Left ventricle myocardium inferior (tissue), 1 donor: ENCODE measurements at places on chromosomes 6 and 20. TPM values are rescaled to one million over a fixed set of nuclear protein-coding genes. Genes with fewer than 3 reads are reported as not detected.
A peak's percentile ranks its signal among the peaks of the same experiment; 100 is the strongest.

- H3K27me3 ChIP-seq: no peaks in the 10 kb centered on the region
- peak overlapping the region; percentile 93 for H3K27ac ChIP-seq
- peaks cover 42% of the 10 kb centered on the region for H3K4me1 ChIP-seq
- peak overlapping the region; percentile 74 for H3K4me3 ChIP-seq
- peaks cover 14% of the 10 kb centered on the region for H3K36me3 ChIP-seq
Observed at GRCh38 chr20:35619196-35620095, 3.8 kb downstream of the SPAG4 start.

DNA sequence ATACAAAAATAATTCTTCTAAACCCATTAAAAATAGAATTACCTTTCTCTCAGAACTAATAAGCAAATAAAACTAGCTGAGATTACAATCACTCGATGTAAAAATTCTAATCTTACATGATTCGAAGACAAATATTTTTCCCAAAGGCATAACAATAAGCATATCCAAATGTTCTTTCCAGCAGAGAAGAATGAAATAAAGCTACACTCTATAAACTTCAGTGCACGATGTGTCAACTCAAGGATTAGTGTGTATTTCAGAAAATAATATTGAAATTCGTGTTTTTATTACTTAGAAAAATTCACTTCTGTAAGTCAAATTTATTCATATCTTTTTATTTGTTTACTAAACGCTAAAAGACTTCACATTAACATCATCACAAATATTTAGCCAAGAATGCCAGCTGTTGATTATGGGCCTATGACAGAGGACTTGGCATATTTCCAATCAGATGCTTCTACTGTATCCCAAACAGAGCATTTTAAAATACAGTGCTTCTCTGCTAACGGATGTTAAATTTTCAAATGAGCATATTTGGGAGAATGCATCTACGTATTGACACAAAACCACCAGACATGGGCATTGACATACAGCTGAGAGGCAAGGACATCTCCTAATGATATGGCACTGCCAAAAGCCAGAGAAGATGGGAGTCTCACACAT is 54.7 kb upstream of the PDE7B start:
- no peak overlapping the region for H3K27ac ChIP-seq
- no peaks in the 10 kb centered on the region for H3K27me3 ChIP-seq
- H3K36me3 ChIP-seq: no peaks in the 10 kb centered on the region
- no peaks in the 10 kb centered on the region for H3K4me1 ChIP-seq

DNA sequence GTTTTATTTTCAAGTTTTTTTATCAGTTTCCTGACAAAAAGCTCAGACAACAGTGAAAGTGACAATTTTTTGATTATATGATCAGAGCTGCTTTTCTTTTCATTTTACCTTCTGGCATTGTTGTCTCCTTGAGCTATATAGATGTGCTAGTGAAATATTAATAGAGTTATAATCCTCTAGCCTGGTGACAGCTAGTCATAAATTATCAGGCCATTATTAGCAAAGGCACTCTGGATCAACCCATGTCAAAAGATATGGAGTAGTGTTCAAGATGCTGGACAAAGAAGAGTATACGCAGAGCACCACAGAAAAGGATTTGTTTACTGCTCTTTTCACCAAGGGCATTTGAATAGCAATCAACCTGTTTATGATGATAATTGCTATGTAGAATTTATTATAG is 1230.1 kb downstream of the HACE1 start:
- H3K4me3 ChIP-seq: no peak overlapping the region
- H3K27me3 ChIP-seq: no peaks in the 10 kb centered on the region
- H3K4me1 ChIP-seq: no peaks in the 10 kb centered on the region
- no peaks in the 10 kb centered on the region for H3K36me3 ChIP-seq
- no peak overlapping the region for H3K27ac ChIP-seq

- no peak overlapping the region for H3K27ac ChIP-seq
- no peaks in the 10 kb centered on the region for H3K27me3 ChIP-seq
- no peaks in the 10 kb centered on the region for H3K36me3 ChIP-seq
- H3K4me3 ChIP-seq: no peak overlapping the region
- H3K4me1 ChIP-seq: peaks cover 16% of the 10 kb centered on the region
- DNase-seq: no peak
Observed at GRCh38 chr6:164008902-164009301, 594.4 kb downstream of the QKI start.

DNA sequence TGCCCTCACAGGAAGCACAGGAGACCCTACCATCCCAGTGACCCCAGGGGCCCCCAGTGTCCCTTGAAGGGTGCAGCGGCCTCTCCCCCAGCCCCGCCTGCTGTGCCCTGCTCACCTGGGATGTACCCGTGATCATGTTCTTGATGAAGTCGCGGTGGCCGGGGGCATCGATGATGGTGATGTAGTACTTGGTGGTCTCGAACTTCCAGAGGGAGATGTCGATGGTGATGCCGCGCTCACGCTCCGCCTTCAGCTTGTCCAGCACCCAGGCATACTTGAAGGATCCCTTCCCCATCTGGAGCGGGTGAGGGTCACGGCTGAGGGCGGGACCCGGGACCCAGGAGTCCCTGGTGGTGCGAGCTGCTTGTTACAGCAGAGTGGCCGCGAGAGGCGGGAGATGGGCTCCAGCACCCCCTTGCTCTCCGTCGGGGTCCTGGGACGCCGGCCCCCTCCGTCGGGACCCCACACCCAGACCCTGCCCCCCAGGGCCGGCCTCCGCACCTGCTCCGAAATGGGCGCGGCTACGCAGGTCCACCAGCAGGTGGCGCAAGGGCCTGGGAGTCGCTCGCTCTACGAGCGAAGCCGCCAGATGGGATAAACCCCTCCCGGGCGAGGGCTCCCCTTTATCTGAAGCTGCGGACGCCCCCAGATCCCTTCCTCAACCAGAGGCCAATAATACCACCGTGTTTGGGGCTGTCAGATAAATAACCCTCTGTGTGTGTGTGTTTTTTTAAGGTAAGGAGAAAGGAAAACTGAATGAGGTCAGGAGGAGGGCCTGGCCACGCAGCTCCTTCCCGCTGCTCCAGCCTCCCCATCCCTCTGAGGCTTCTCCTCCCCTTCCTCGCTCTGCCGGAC is 2.9 kb downstream of the EEF1A2 start:
- peaks cover 36% of the 10 kb centered on the region for H3K36me3 ChIP-seq
- H3K4me1 ChIP-seq: peaks cover 64% of the 10 kb centered on the region
- peaks cover 66% of the 10 kb centered on the region for H3K27me3 ChIP-seq
- peak overlapping the region; percentile 94 for H3K27ac ChIP-seq

GRCh38 chr6:98833057-98833306 is 1.4 kb upstream of the POU3F2 start:
- H3K36me3 ChIP-seq: no peaks in the 10 kb centered on the region
- peaks cover 99% of the 10 kb centered on the region for H3K27me3 ChIP-seq
- peak overlapping the region; percentile 67 for H3K4me3 ChIP-seq
- no peak for DNase-seq
- no peak overlapping the region for H3K27ac ChIP-seq
- peaks cover 56% of the 10 kb centered on the region for H3K4me1 ChIP-seq

- no peaks in the 10 kb centered on the region for H3K36me3 ChIP-seq
- peaks cover 37% of the 10 kb centered on the region for H3K27me3 ChIP-seq
- DNase-seq: no peak
- no peak overlapping the region for H3K27ac ChIP-seq
- H3K4me3 ChIP-seq: no peak overlapping the region
Observed at GRCh38 chr20:58599966-58600365, 51.1 kb upstream of the STX16 start.

DNA sequence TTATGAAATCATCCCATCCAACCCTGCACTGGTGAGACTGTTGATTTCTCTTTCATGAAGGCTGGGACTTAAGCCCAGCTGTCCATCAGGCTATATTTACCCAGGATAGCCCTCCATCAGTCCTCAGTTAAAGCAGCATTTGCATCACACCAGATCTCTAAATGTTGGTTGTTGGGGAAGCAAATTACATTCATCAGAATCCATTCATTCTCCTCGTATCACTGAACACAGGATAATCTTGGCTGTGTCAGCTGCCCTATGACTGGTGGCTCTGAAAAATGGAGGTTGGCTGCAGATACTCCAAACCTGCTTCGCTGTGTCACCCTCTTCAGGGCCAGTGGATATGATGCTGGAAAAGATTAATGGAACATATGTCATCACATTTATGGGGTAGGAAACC is 718.3 kb downstream of the KIF16B start:
- no peak overlapping the region for H3K27ac ChIP-seq
- no peaks in the 10 kb centered on the region for H3K36me3 ChIP-seq
- H3K4me1 ChIP-seq: peaks cover 5% of the 10 kb centered on the region
- no peak overlapping the region for H3K4me3 ChIP-seq
- DNase-seq: no peak

- peaks cover 12% of the 10 kb centered on the region for H3K36me3 ChIP-seq
- H3K4me3 ChIP-seq: no peak overlapping the region
- H3K27ac ChIP-seq: peak overlapping the region; percentile 32
- no peaks in the 10 kb centered on the region for H3K27me3 ChIP-seq
- no peak for DNase-seq
Observed at GRCh38 chr20:24984961-24985640, 7.5 kb downstream of the APMAP start.

- no peak overlapping the region for H3K4me3 ChIP-seq
- no peaks in the 10 kb centered on the region for H3K27me3 ChIP-seq
- H3K36me3 ChIP-seq: no peaks in the 10 kb centered on the region
- DNase-seq: peak; percentile 24
Observed at GRCh38 chr6:30836431-30836866, 47.9 kb upstream of the DDR1 start.

GRCh38 chr6:49636713-49637349 is at the start of gene RHAG:
Gene RHAG, minus strand, starts transcription at chr6:49636839. Its CDS starts 27 bp downstream, at chr6:49636812.
- peaks cover 7% of the 10 kb centered on the region for H3K27me3 ChIP-seq
- H3K36me3 ChIP-seq: no peaks in the 10 kb centered on the region
- no peak for DNase-seq
- H3K4me3 ChIP-seq: no peak within 1 kb of the TSS
- no peak within 1 kb of the TSS for H3K27ac ChIP-seq

DNA sequence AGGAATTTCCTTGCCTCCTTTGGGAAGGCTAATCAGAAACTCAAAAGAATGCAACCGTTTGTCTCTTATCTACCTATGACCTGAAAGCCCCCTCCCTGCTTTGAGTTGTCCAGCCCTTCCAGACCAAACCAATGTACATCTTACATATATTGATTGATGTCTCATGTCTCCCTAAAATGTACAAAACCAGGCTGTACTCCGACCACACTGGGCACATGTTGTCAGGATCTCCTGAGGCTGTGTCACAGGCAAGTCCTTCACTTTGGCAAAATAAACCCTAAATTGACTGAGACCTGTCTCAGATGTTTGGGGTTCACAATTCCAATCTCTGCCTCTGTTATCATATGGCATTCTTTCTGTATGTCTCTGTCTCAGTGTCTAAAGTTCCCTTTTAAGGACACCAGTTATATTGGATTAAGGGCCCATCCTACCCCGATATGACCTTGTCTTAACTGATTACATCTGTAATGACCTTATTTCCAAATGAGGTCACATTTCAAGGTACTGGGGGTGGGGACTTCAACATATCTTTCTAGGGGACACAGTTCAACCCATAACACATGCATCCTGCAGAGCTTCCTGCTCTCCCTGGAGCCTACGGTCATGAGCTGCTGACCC is 513.5 kb upstream of the JARID2 start:
- no peak for DNase-seq
- no peak overlapping the region for H3K4me3 ChIP-seq
- H3K27ac ChIP-seq: no peak overlapping the region
- H3K27me3 ChIP-seq: no peaks in the 10 kb centered on the region
- no peaks in the 10 kb centered on the region for H3K36me3 ChIP-seq

- no peaks in the 10 kb centered on the region for H3K36me3 ChIP-seq
- no peaks in the 10 kb centered on the region for H3K4me1 ChIP-seq
- peak overlapping the region; percentile 58 for H3K4me3 ChIP-seq
Observed at GRCh38 chr6:152701863-152702401, 4.2 kb downstream of the MYCT1 start.

DNA sequence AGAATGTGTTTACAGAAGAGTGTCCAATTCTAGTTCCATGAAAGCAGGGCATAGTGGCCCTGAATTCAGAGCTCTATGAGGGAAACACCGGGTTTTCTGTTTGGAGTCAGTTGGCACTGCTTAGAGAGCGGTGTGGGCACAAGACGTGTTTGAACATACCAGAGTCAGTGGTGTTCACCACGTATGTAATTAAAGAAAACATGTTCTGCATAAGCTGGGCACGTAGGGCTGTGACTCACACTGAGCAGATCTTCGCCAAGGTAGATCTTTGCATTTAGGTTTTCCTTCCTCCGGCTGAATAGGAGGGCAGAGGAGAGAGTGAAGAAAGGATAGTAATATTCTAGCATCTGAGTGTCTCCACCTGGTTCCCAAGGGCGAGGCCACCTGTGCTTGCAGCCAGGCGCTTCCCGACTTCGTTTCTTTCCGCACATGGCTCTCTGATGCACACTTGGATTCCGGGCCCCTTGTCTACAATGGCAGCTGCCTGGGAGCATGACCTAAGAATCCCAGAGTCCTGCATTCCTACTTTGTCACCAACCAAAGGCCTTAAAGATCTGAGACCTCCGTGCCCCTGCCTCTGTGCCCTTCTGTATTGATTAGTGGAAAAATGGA is 136.2 kb downstream of the ERMARD start:
- DNase-seq: no peak
- peaks cover 21% of the 10 kb centered on the region for H3K27me3 ChIP-seq
- no peaks in the 10 kb centered on the region for H3K4me1 ChIP-seq
- H3K36me3 ChIP-seq: no peaks in the 10 kb centered on the region
- no peak overlapping the region for H3K27ac ChIP-seq

GRCh38 chr6:130858498-130859160 is 31.4 kb downstream of the SMLR1 start:
- H3K4me1 ChIP-seq: peaks cover 4% of the 10 kb centered on the region
- DNase-seq: no peak

DNA sequence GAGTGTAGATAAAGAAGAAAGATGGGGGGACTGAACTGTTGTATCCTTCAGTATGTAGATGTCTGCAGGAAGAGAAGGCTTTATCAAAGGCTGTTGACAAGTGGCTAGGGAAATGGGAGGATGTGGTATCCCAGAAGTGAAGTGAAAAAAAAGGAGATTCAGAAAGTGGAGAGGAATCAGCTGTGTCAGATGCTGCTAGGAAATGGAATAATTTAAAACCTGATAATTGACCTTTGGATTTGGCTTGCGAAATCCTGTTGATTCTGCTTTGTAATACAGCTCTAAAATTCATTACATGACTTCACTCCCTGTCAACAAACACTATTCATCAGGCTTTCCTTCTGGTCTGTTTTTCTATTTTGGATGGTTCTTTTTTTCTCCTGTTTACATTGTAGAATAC is 41.7 kb downstream of the PHF3 start:
- H3K27ac ChIP-seq: no peak overlapping the region
- no peak overlapping the region for H3K4me3 ChIP-seq
- no peaks in the 10 kb centered on the region for H3K27me3 ChIP-seq

GRCh38 chr6:151239603-151240035 is at the start of gene AKAP12:
Gene AKAP12, plus strand, starts transcription at chr6:151239967. Its CDS starts 596 bp downstream, at chr6:151240563.
- peak within 1 kb of the TSS; percentile 87 for H3K27ac ChIP-seq
- H3K36me3 ChIP-seq: no peaks in the 10 kb centered on the region
- H3K27me3 ChIP-seq: peaks cover 35% of the 10 kb centered on the region
- DNase-seq: peak; percentile 29

DNA sequence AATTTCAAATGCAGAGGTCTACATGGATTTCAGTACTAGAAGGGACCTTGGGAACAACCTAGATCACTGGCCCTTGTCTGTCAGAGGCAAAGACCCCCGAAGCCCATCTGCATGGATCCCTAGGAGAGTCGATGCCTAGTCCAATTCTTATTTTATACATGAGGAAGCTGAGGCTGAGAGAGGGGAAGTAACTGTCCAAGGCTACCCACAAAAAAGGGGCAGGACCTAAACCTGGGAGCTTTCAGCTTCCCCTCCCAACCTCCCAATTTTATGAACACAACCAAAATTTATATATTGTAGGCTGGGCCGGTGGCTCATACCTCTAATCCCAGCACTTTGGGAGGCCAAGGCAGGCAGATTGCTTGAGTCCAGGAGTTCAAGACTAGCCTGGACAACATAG is 73.2 kb downstream of the TRERF1 start:
- DNase-seq: no peak
- no peak overlapping the region for H3K4me3 ChIP-seq
- H3K4me1 ChIP-seq: peaks cover 10% of the 10 kb centered on the region

RIMS4 gene
- total RNA-seq: 0.11 TPM

SLC17A2 gene
- not detected for total RNA-seq

TNNC2 gene
- 0.33 TPM for total RNA-seq
